D341Med (cell line): ENCODE measurements at places on chromosomes 4 and X.
A peak's percentile ranks its signal among the peaks of the same experiment; 100 is the strongest.

- DNase-seq: no peak
Observed at GRCh38 chr4:148643851-148644250, 201.6 kb upstream of the NR3C2 start.

DNA sequence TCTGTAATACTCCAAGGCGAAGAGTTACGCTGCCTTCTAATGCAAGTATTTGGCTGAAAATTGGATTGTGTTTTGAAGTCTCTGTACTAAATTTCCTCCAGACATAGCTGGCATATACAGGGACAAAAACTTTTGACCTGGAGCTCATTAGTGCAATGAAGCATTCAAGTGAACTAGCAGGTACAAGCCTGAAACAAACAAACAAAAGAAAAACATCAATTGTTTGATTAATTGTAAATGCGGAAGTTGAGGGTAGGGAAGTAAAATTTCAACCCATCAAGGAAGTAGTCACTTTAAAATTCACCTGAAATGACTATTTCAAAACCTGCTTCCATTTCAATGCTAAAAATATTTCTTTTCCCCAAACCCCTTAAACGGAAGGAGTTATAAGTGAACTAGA, 516.3 kb upstream of the ATOH1 start:
- no peak for DNase-seq

- DNase-seq: no peak
Observed at GRCh38 chrX:130212371-130212770, 40.6 kb downstream of the RAB33A start.

GRCh38 chrX:17564689-17565409, 172.4 kb upstream of the SCML1 start:
- no peak for DNase-seq

- no peak for DNase-seq
Observed at GRCh38 chr4:163920426-163920825, 425.9 kb downstream of the TMA16 start.

DNA sequence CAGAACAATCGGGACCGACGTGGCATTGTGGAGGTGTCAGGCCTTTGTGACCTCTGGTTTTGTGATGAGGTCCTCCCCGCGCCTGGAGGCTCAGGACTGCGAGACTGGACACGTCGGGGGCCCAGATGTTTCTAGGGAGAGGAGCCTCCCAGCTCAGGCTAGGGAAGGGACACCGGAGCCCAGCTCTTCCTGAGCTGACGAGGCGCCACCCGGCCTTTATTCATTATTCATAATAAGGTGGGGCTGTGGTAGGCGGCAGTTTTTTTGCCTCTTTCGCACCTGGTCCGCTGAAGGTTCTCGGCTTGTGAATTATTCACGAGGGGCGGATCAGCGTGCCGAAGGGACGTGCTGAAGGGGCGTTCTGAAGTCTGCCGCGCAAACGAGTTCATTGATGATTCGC, 2.3 kb upstream of the UBA1 start:
- peak; percentile 50 for DNase-seq

DNA sequence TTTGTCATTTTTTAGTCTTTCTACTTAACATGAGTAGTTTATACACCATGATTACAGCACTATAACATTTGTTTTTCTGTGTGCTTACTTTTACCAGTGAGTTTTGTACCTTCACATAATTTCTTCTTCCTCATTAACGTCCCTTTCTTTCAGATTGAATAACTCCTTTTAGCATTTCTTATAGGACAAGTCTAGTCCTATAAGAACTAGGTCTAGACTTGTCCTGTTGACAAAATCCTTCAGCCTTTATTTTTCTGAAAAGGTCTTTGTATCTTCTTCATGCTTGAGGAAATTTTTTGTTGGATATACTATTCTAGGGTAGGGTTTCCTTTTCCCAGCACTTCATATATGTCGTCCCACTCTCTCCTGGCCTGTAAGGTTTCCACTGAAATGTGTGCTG, 253.3 kb upstream of the ARHGAP24 start:
- DNase-seq: no peak

DNA sequence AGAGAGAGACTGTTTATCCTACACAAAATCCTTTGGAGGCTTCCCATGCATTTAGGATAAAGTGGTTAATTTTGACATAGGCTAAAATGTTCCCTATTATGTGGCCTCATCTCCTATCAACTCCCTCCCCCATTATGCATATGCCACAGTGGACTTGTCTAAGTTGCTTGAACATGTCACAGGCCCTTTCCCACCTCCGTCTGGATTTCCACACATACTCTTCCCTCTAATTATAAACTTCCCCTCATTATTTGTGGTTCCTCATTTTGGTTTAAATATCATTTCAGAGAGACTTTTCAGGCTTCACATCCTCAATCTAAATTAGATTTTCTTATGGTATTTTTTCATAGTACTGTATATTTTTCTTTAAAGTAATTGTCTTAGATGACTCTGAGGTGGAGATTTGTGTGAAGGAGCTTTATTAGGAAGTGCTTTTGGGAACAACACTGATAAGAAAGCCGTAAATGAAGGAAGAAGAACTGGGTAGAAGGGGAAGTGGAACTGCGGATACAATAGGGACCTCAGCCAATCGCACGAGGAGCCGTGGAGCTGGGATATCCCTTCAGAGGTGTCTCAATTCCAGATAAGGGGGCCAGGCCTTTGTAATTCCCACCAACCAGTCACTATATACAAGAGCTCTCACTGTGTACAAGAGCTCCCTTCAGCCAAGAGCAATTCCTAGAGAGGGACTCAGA, 7.9 kb downstream of the C4orf17 start:
- DNase-seq: no peak

DNA sequence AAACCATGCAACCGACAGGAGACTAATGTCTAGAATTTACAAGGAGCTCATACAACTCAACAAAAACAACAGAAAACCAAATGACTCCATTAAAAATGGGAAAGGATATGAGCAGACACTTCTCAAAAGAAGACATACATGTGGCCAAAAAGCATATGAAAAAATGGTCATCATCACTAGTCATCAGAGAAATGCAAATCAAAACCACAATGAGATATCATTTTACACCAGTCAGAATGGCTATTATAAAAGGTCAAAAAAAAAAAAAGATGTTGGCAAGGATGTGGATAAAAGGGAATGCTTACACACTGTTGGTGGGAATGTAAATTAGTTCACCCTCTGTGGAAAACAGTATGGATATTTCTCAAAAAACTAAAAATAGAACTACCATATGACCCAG, 50.5 kb upstream of the CHRDL1 start:
- no peak for DNase-seq

- no peak for DNase-seq
Observed at GRCh38 chr4:78566834-78567499, 15.4 kb downstream of the ANXA3 start.

DNA sequence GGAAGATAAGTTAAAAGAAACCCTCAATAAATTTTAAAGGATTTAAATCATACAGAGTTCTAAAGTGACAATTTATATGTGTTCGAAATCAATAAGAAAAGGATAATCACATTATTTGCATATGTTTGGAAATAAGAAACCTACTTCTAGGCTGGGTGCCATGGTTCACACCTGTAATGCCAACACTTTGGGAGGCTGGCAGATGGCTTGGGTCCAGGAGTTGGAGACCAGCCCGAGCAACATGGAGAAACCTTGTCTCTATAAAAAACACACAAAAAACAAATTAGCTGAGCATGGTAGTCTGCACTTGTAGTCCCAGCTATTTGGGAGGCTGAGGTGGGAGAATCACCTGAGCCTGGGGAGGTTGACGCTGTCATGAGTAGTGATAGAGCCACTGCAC, 8.1 kb upstream of the SAP30 start:
- no peak for DNase-seq

DNA sequence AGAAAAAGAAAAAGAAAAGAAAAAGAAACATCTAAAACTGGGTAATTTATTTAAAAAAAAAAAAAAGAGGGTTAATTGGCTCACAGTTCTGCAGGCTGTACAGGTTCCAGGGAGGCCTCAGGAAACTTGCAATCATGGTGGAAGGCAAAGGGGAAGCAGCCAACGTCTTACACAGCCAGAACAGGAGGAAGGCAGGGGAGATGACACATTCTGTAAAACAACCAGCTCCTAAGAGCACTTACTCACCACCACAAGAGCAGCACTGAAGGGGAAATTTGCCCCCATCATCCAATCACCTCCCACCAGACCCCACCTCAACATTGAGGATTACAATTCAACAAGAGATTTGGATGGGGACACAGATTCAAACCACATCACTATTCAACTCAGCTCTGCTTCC, 36.8 kb upstream of the TMEM184C start:
- no peak for DNase-seq

DNA sequence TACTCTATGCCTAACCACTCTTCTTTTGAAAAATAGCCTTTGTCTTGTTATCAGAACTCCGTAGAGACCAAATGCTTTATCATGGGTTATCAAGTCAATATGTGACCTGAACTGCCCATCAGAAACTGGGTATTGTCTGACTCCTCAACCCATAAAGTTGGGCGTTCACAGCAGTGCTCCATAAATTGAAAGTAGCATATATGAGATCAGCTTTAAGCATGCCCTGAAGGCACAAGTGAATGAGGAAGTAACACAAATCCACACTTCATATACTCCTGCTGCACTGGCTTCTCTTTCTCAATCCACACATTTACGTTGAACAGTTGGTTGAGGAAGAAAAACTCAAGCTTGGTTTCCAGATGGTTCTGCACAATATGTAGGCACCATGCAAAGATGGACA, 1106.0 kb downstream of the STIM2 start:
- no peak for DNase-seq
